ENCODE measurements at places on chromosomes 16 and 17. TPM values are rescaled to one million over a fixed set of nuclear protein-coding genes. Genes with fewer than 3 reads are reported as not detected.

Gene AANAT
- total RNA-seq = not detected

Gene SLC35G6
- total RNA-seq = not detected

Gene SHPK
- total RNA-seq = 8.9 TPM

Gene CCL1
- not detected for total RNA-seq

Gene SPATA32
- total RNA-seq = not detected

Gene OR3A3
- total RNA-seq = not detected

Gene GPR139
- total RNA-seq = not detected

Gene CACNA1H
- total RNA-seq = 9.7 TPM

Gene SLC46A1
- total RNA-seq = 33.0 TPM

Gene SLC5A10
- not detected for total RNA-seq

Gene SOST
- total RNA-seq = 2.4 TPM

Gene MED31
- 3.4 TPM for total RNA-seq

All from Caki2 (cell line).